ENCODE measurements at places on chromosomes 3 and 15.

DNA sequence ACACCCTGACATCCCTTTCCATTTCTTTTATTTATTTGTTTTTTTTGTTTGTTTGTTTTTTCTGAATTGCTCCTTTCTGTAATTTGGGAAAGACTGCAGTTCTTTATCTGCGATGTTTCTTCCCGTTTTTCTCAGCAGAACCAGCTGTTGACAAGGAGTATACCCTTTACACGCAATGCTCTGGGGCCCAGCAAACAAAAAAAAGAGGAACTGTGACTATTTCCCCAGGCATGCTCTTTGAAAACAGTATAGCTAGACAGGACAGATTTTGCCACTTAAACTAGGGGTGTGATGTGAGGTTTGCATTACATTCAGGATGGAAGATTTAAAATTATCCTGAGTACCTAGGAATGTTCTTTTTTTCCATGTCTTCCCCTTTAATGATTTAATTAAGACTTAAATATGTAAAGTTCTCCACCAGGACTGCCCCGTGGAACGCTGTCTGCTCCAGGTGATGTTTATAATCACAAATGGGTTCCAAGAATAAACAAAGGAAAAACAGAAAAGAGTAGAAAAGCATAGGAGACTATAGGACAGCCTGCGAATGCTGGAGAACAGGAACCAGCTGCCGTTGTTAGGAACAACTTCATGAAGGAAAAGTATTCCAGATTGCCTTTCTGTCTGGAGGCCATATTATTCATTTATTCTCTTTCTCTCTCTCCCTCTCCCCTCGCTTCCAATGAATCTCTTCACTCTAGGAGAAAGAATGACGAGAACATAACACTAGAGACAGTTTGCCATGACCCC lies 43.3 kb downstream of the TGFBR2 start:
- DNase-seq, result no peak

- DNase-seq, result no peak
Observed at GRCh38 chr3:11717768-11718636, 74.3 kb upstream of the VGLL4 start.

DNA sequence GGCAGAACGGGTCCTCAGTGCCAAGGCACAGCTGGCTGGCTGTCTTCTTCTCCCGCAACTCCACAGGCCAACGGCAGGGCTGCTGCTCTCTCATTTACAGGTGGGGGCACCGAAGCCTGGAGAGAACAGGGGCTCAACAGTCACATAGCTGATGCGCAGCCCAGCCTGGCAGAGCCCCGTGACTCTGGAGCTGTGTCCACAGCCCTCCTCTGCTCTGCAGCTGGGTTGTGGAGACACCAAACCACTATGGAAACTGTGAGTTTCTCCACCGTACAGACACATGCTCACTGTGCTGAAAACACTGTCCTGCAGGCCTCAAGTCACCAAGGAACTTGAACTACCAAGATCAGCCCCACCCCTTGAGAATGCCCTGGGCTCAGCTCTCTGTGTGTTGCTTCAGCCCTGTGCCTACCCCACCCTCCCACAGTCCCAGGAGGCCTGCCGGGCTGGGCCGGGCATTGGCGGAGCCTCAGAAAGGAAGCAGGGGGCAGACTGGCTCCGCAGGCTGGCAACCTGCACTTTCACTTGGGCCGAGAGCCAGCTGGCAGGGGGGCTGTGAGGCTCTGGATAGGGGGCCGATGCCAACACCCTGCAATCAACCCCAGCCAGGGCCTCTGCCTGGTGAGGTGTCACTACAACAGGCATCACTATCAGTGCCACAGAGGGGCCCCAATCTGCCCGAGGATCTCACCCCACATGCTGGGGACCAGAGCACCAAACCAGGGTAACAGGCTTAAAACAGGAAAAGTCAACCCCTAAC lies 113.7 kb upstream of the RPL32 start:
- no peak for DNase-seq

DNA sequence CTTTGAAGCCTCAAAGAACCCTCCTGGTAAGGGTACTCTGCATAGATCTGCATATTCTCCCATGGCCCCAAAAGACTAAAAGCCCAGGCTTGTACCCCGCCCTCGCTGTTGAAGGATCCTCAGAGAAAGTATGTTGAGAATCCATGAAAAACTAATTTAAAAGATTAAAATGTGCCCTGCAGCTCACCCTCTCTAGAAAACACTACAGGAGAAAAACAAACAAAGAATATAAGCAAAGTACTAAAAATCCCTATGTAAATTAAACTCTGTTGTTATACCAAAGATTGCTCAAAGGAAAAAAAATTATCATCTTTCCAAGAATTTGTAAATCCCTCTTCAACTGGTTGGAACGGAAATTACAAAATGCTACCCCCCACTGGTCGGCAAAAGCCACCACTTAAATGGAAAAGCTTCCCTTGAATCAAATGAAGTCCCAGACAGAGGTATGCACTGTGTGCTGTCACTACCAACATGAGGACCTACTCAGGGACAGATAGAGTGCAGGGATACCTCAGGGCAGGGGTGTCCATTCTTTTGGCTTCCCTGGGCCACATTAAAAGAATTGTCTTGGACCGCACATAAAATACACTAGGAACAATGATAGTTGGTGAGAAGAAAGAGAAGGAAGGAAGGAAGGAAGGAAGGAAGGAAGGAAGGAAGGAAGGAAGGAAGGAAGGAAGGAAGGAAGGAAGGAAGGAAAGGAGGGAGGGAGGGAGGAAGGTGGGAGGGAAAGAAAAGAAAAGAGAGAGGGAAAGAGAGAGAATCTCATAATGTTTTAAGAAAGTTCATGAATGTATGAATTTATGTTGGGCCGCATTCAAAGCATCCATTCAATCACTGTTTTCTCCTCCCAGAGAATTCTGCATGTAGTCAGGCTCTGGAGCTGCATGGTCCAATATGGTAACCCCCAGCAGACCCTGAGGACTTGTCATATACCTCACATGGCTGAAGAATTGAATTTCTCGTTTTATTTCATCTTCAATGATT lies 88.1 kb downstream of the MAGI1 start:
- DNase-seq, result no peak

DNA sequence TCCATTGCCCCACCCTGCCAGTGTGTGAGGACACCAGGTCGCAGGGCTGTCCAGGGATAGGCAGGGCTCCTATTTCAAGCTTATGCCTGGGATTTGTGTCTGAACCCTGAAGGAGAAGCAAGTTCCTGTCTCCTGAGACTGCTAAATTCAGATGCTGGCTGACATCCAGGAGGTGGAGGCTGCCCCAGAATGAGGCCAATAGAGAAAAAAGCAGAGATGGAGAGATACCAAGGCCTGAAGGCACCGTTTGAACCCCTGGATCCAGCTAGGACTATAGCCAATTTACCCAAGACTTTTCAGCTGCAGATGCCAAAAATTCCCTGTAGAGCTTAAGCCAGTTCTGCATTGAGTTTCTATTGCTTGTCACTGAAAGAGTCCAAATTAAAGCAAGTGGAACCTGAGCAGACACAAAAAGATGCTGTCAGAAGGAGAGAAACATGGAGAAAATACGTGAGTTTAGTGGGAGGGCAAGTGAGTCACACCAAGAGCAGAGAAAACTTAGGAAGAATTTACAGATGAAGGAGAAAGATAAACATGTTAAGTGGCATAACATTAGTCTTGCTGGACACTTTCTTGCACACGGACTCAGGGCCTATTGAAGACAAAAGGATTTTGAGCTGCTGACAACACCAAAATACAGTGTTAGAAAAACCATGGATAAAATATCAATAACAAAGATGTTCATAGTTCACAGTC lies 148.6 kb downstream of the CNTN3 start:
- DNase-seq, result no peak

DNA sequence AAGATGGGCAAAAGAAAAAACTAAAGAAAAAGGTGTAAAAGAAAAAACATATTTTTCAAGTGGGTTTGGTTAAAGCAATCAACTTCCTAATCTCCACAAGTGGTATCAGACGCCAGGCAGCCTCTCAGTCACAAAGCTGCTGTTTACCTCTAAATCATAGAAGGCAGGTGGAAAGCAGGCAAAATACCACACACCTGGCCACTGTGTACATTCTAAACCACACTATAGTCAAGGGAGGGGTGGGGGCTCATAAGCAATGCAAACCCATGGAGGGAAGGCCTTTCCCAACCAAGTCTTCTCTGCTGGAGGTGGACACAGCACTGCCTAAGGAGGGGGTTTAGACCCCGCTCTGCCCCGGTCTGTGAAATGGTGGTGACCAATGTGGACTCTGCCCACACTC lies 50.4 kb downstream of the MCF2L2 start:
- DNase-seq, result no peak

DNA sequence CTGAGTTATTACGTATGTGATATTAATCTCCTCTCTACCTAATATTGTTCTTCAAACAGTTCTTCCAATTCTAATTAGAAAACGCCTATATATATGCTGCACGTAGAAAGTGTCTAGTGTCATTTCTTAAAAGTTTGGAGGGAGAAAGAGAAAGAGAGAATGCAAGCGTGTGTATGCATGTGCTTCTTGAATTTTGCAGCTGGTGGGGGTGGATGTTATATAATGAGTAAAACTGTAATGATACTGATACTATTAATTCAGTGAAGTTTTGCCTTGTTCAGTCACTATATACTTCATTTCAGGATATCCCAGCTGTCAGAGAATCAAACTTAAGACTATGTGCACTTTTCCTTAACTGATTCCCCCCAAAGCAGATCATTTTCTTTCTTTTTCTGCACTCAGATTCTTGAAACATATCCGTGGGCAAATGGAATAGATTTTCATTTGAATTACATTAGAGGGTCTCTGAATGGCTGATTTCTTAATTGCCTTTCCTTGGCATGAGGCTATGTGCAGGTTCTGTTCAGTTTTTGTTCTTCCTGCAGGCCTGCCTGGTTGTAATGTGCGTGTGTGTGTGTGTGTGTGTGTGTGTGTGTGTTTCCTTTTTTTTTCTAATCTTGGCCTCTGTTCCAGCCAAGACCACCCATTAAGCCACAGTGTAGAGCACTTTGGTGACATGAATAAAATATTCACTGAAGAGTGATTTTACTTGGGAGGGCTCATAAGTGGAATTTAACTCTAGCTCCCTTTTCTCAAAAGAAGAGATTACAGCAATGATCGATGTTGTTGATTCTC lies 617.5 kb downstream of the RBMS3 start:
- no peak for DNase-seq

GRCh38 chr3:100868894-100869293 lies 124.3 kb downstream of the ABI3BP start:
- DNase-seq, result no peak

DNA sequence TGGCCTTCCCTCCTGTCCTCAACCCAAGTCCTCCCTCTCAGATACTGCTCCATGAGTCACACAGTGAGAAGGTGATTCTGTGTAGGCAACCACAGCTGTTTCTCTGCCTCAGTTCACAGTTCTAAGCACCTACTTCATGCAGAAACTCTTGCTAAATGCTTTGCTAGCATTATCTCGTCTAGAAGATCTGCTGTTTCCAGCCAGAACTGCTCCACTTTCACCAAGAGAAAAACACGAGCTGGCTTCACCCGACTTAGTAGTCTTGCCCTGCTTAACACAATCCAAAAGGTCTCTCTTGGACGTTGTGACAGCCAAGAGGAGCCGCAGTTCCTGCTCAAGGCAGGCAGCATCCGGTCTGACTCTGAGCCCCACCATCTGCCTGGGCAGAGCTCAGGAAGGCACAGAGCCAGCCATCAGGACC lies 272.1 kb downstream of the UACA start:
- no peak for DNase-seq

- DNase-seq, result no peak
Observed at GRCh38 chr15:101431301-101431700, 58.2 kb downstream of the PCSK6 start.

- no peak for DNase-seq
Observed at GRCh38 chr3:152121270-152121636, 147.5 kb upstream of the MBNL1 start.

- DNase-seq, result no peak
Observed at GRCh38 chr3:174365796-174366195, 493.3 kb upstream of the NAALADL2 start.

GRCh38 chr3:141203866-141204265 lies 27.8 kb upstream of the PXYLP1 start:
- DNase-seq, result no peak

- DNase-seq, result no peak
Observed at GRCh38 chr15:80931721-80932512, 57.7 kb downstream of the MESD start.

GRCh38 chr15:85717212-85717611 lies 77.5 kb downstream of the KLHL25 start:
- no peak for DNase-seq

GRCh38 chr3:59300733-59301132 lies 250.9 kb upstream of the CFAP20DC start:
- no peak for DNase-seq

- DNase-seq, result no peak
Observed at GRCh38 chr15:90742087-90742486, 24.9 kb downstream of the BLM start.

- DNase-seq, result no peak
Observed at GRCh38 chr3:175267121-175267531, 408.0 kb downstream of the NAALADL2 start.

DNA sequence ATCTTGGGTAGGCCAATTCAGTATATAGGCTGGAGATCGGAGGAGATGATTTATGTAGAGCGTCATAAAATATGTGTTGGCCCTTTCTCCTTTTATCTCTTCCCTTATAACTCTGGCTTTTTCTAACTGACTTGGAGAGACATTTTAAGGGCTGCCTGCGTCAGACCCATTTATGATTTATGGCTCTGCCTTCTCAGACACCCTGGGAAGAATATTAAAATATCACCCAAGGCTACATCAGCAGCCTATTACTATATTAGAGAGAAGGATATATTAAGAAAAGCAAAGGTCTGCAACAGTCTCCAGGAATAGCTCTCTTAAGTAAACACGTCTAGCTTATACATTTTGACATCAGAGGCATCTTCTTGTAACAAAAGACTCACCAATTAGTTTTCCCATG lies 179.4 kb downstream of the SV2B start:
- DNase-seq, result no peak
